ENCODE measurements at places on chromosomes 3 and 15. TPM values are rescaled to one million over a fixed set of nuclear protein-coding genes. Genes with fewer than 3 reads are reported as not detected.

GRCh38 chr3:120040813-120041377 is 53.4 kb downstream of the GSK3B start:
- no peak for DNase-seq

- peak; percentile 83 for DNase-seq
Observed at GRCh38 chr15:50876989-50877360, 31.5 kb upstream of the AP4E1 start.

GRCh38 chr3:52063026-52063723 is 6.8 kb upstream of the DUSP7 start:
- no peak for DNase-seq

DNA sequence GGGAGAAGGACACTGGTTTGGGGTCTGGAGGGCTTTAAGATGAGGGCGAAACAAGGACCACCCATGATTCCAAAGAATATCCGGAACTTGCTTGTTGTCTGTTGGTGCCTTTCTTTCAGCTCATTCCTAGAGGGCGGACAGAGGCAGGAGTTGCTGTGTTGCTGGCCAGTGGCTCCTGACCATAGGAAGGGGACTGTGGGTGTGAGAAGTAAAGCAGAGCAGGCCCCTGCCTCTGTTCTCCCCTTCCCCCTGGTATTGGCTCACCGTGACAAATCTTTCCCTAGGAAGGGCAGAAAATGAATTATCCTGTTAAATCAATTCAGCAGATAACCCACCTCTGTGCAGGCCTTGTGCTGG is 89.1 kb downstream of the LIPC start:
- no peak for DNase-seq

GRCh38 chr3:4744405-4745234 is 234.6 kb upstream of the BHLHE40 start:
- DNase-seq: no peak

DNA sequence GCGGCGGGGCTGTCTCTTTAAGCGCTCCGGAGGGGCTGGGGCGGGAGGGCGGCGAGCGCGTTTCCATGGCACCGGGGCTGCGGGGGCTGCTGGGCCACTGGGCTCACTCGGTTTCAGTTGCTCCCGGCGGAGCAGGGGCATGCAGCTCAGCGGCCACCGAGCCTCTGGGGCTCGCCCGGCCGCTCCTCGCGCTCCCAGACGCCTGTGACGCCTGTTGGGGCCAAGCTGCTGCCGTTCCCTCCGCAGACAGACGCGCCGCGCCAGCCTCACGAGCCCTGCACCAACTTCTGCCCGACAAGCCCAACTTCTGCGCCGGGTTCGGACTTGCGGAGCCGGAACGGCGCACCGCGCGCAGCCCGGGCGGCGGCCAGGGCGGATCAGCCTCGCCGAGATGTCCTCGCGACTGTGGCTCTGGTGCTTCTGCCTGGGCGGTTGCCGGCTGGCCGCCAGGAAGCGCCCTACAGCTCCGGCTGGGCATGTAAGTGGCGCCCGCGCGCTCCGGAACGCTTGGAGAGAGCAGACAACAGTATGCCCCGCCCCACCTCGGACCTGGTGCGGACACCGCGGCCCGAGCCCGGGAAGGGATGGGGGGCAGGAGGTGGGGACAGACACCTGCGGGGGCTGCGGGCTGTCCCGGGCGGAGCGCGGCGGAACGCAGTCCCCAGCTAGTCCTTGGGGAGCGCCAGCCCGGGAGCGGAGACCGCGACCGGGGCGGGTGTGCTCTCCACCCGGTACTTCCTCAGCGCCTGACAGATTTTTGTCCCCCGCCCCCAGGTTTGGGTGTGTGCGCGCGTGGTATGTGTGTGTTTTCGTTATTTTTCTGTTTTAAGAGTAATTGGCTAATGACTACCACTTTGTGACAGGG is 154.1 kb upstream of the GOLIM4 start:
- peak; percentile 72 for DNase-seq

DNA sequence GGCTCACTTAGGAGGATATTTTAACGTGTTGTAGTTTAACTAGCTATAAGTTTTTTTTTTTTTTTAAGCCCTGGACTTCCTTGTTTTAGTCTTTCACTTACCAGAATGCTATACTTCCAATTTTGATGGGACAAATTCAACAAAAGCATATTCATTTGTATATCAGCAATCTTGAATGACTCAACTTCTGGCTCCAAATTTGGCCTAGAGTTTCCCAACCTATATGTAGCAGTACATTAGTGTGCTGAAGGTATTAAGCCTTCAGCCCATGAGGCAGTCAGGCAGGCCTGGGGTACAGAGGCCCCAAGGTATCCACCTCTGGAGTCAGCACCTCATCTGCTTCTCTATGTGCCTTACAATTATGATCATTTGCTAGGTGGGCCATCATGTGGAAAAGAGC is 5.9 kb downstream of the PBRM1 start:
- no peak for DNase-seq

Gene KLF13
- 85.9 TPM for total RNA-seq

Gene GRAMD2A
- total RNA-seq: 6.7 TPM

Gene GOLGA8Q
- total RNA-seq: 5.6 TPM

DNA sequence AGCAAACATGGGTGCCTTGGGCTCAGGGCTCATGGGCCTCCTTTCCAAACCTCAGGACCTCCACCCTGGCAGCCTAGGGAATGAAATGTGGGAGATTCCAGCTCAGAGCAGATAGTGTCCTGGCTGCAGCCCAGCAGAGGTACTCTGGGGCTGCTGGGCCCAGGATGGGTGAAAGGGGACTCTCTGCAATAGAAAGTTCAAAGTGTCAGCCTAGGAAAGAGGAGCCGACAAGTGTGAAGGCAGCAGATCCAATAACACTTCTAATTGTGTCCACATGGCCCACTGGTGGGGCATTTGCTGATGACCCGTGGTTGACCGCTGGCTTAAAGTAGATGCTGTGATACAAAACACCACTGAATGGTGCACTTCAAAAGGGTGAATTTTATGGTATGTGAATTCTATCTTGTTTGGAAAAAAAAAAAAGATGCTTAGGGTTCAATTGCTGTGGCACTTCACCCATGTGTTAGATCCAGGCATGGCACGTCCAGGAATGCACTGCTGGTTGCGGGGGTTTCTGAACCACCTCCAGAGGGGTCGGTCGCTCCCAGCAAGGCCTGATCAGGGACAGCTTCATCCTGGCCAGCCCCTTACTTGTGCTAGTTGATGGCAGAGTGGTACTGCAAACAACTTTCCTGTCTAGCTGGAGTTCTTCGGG is 20.9 kb downstream of the AMOTL2 start:
- DNase-seq: no peak

DNA sequence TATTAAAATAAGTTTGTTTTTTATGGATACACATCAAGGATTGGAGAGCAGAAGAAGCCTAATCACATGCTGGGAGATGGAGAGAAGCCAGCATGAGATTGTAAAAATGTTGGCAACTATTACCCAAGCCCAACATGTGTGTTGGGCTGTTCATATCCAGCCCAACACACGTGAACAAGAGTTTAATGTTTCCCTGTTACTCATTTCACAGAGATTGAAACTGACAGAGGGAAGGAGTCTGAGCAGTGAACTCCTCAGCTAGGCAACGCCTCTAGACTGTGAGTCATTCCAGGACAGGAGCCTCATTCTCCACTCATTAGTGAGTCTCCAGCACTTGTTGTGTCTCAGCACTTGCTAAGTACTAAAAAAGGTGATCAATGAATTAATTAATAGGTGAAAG is 43.2 kb upstream of the CMSS1 start:
- no peak for DNase-seq

- no peak for DNase-seq
Observed at GRCh38 chr3:1232276-1232675, 139.5 kb downstream of the CNTN6 start.

DNA sequence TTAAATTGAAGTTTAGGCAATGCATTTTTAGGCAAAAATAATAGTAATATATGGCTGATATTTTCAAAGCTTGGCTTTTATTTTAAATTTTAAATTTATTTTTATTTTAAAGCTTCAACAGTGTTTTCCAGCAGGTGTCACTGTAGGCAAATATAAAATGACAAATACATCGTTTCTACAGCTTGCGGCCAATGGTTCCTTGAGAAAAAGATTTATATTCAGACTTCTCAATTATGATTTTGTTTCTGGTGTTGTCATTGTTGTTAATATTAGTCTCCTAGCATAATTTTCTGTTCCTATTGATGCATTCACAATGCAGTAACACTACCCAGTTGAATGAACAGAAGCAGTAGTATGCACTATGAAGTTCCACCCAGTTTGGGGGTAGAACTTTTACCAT is 220.7 kb upstream of the DNAJC19 start:
- DNase-seq: no peak

- DNase-seq: no peak
Observed at GRCh38 chr3:138036572-138036971, 26.6 kb downstream of the CLDN18 start.

GRCh38 chr3:166123576-166123975 is 286.4 kb upstream of the BCHE start:
- no peak for DNase-seq

Gene TLR9
- 1.1 TPM for total RNA-seq

Gene SLC30A4
- total RNA-seq: 12.3 TPM

DNA sequence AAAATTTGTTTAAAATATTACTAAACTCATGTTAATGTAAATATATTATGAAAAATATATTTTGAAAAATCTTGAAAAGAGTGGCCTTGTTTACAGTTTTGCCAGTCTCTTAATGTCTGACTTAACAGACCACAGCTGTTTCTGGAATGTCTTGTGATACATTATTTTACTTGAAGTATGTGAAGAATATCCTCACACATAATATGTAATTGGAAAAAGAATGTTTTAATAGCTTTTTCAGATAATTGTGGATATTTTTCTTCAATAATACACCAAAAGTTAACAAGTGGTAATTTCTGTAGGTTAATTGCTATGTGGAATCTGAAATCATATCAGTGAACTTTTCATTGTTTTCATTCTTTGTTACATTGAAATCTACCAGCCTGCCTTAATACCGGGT is 101.3 kb downstream of the UBE2E2 start:
- no peak for DNase-seq

Gene POPDC2
- 4.9 TPM for total RNA-seq

Gene NEIL1
- 51.6 TPM for total RNA-seq

- DNase-seq: no peak
Observed at GRCh38 chr3:73548436-73548835, 76.3 kb downstream of the PDZRN3 start.

Gene WWTR1
- 143 TPM for total RNA-seq
